Smooth muscle cell of bladder (primary cell): ENCODE measurements at places on chromosomes 6 and 20. TPM values are rescaled to one million over a fixed set of nuclear protein-coding genes. Genes with fewer than 3 reads are reported as not detected.

SRMS gene
- total RNA-seq, result not detected in 2 replicates

TPD52L1 gene
- total RNA-seq, result 9.7 and 31.2 TPM in 2 replicates

XKR7 gene
- total RNA-seq, result not detected in 2 replicates

OOEP gene
- total RNA-seq, result not detected in 2 replicates

DACT2 gene
- 0.85 and 1.0 TPM in 2 replicates for total RNA-seq

C2 gene
- 5.4 and 8.4 TPM in 2 replicates for total RNA-seq

MLN gene
- total RNA-seq, result not detected in 2 replicates

HFE gene
- total RNA-seq, result 13.7 and 16.8 TPM in 2 replicates

MTFR2 gene
- 0.57 and 0.83 TPM in 2 replicates for total RNA-seq

ITPR3 gene
- 10.5 and 15.5 TPM in 2 replicates for total RNA-seq

HECA gene
- total RNA-seq, result 10.0 and 12.4 TPM in 2 replicates

BACH2 gene
- 0.09 and 0.14 TPM in 2 replicates for total RNA-seq

TSHZ2 gene
- total RNA-seq, result 0.43 and 1.8 TPM in 2 replicates

ZNF311 gene
- total RNA-seq, result 1.9 and 2.1 TPM in 2 replicates

LY86 gene
- not detected in 2 replicates for total RNA-seq

GSTA3 gene
- not detected in 2 replicates for total RNA-seq

TRIM15 gene
- not detected in 2 replicates for total RNA-seq

ZC3H12D gene
- under 0.01 TPM in 1 of 2 replicates, not detected in the other for total RNA-seq

TRIM10 gene
- total RNA-seq, result not detected in 2 replicates

MLIP gene
- not detected in 2 replicates for total RNA-seq

RRAGD gene
- 0.14 and 3.1 TPM in 2 replicates for total RNA-seq

RAET1L gene
- not detected in 2 replicates for total RNA-seq

PPP1R16B gene
- total RNA-seq, result 0.09 TPM in 1 of 2 replicates, not detected in the other

ABHD16B gene
- not detected in 2 replicates for total RNA-seq

RIPOR3 gene
- total RNA-seq, result 21.7 and 37.7 TPM in 2 replicates

MYL9 gene
- total RNA-seq, result 6.8 and 13.9 TPM in 2 replicates

RNASET2 gene
- 28.3 and 45.4 TPM in 2 replicates for total RNA-seq
